A172 (cell line): ENCODE measurements at places on chromosomes 13 and 19. TPM values are rescaled to one million over a fixed set of nuclear protein-coding genes. Genes with fewer than 3 reads are reported as not detected.

Gene OR7D2
- not detected in 2 replicates for total RNA-seq

- peak; percentile 53 for DNase-seq
Observed at GRCh38 chr19:39325778-39326665, 5.4 kb upstream of the LRFN1 start.

Gene METTL21C
- not detected in 2 replicates for total RNA-seq

DNA sequence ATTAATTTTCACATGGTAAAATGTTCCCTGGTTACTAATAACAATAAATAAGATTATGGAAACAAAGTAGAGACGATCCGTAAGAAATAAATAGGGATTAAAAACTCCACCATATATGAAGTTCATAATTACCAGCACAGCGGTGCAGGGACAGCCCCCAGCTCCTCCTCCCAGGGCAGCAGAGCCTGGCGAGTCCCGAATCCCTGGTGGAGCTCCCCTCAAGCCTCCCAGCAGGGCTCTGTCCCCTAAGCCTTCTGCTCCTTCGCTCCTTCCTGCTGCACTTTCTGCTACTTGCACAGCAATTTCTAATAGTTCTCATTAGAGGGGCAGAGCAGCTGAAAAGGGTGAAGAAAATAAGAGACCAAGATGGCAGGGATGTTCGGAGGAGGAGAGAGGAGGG, 43.6 kb downstream of the RASA3 start:
- DNase-seq, result no peak

- no peak for DNase-seq
Observed at GRCh38 chr19:50893047-50893736, 18.0 kb downstream of the KLK4 start.

Gene PRKCG
- total RNA-seq, result 2.2 TPM in 1 of 2 replicates, not detected in the other

DNA sequence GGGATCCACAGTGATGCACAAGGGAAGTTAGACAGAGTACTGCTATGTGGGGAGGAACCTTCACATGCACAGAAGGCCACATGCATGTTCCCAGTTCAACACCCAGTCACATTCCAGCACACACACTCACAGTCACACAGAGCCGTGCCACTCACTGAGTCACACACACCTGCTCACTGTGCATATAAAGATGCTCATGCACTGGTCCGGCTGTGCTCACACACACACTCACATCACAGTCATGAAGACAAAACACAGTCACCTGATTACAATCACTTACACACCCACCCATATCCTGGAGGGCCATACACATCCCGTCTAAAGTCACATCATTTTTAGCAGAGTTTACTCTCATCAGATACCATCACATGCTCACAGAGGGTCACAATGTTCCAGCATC, 478 bp downstream of the CLC start:
- DNase-seq, result no peak

GRCh38 chr13:29564818-29565217, 30.7 kb downstream of the SLC7A1 start:
- no peak for DNase-seq

DNA sequence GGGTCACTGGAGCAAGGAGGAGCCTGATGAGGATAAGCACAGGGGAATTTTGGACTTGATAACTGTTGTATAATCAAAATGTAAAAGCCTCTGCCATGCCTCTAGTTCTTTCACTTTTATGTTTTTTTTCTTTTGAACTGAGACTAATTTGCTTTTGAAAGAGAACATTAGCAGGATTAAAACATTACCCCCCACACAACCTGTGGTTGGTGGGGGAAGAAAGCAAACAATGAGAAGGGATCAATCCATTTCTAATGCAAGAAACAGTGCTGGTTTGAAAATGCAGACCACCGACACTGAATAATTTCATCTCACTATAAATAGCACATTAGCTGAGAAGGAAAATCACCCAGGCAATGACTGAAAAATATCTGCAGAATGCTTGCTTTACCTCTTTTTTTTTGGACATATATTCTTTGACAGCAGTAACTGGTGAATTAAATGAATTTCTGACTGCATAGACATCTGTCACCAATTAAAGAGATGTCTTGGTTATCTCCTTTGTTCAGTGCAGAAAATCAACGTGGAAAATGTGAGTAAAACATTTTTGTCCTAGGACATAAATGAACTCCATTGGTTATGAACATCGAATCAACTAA, 48.6 kb upstream of the TRPC4 start:
- DNase-seq, result no peak

DNA sequence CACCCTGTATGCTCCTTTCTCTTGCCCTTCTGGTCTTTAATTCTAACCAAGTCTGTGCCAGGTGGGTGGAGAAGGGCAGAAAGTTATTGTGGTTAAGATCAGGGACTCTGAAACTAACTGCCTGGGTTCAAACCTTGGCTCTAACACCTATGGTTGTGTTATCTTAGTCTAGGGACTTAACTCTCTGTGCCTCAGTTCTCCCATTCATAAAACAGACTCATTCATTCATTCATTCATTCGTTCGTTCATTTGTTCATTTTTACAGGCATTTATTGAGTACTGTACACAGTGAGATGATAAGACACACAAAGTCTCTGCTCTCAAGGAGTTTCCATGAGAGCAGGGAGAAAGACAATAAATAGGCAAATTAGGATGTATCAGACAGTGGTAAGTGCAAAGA, 30.1 kb downstream of the SOX21 start:
- no peak for DNase-seq

DNA sequence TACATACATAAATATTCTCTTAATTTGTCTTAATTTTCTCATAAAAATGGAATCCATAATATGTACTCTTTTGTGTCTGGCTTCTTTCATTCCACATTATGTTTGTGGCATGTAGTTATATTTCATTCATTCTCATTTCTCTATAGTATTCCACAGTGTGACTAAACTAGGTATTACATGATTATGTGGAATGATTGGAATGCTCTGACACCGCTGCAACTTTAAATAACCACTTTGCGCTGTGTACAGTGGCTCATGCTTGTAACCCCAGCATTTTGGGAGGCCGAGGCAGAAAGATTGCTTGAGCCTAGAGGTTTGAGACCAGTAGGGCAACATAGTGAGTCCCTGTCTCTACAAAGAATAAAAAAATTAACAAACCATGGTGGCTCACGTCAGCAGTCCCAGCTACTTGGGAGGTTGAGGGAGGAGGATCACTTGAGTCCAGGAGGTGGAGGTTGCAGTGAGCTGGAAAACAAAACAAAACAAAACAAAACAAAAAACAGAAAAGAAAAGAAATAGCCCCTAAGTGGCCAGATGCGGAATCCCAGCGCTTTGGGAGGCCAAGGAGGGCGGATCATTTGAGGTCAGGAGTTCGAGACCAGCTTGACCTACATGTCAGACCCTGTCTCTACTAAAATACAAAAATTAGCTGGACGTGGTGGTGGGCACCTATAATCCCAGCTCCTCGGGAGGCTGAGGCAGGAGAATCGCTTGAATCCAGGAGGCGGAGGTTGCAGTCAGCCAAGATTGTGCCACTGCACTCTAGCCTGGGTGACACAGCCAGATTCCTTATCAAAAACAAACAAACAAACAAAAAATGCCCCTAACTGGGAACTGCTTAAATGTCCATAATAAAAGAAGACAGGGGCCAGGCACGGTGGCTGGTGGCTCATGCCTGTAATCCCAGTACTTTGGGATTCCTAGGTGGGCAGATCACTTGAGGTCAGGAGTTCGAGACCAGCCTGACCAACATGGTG, 8.0 kb upstream of the SAE1 start:
- peak; percentile 63 for DNase-seq

DNA sequence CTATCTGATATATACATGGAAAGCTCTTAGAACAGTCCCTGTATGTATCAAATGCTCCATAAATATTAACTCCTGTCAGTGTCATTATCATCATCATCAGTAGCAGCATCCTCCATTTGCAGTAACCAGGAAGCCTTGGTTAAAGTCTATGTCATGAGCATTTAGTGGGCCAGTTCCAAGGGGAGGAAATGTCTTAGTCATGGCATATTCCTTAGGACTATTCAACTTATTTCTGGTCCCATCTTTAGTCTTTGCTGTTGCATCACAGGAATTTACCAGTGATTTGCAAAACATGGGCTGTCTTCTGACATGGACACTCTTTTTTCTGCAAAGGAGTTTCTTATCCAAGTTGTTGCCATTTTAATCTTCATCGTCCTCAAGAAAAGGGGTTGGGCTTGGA, 98.4 kb downstream of the WDFY2 start:
- no peak for DNase-seq

Gene C2CD4C
- 8.8 and 12.2 TPM in 2 replicates for total RNA-seq

- DNase-seq, result no peak
Observed at GRCh38 chr13:113769881-113770280, 10.9 kb downstream of the TMEM255B start.
